Activated T-cell treated with anti-CD3 and anti-CD28 coated beads for 4 hours (primary cell): ENCODE measurements at places on chromosomes 12 and 14.

DNA sequence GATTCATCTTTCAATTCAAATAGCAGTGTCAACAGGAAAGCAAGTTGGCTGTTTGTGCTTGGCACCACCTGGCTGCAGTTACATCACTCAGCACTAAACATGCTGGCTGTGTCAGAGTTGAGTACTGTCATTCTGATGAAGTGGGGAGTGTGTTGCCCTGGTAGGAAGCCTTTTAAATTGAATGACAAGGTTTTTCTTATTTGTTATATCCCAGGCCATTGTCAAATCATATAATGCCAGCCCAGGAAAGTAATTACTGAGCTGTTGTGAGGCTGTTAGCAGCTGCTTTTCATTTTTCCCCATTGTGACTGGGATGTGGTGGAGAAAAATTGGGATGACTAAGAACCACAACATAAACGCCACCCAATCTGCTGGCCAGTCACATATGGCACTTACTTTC, 106.5 kb upstream of the PRKD1 start:
- no peak for DNase-seq

DNA sequence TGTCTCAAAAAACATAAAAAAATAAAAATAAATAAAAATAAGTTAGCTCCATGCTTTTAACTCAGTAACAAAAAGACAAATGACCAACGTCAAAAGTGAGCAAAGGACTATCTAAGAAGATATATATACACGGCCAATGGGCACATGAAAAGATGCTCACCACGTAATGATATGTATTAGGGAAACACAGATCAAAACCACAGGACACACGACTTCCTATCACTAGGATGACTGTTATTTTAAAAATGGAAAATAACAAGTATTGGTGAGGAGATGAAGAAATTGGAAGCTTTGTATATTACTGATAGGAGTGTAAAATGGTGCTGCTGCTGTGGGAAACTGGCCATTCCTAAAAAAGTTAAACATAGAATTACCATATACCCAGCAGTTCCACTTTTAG, 20.2 kb upstream of the P2RX7 start:
- no peak for DNase-seq

- DNase-seq, result no peak
Observed at GRCh38 chr14:81164167-81164774, 56.5 kb downstream of the GTF2A1 start.

- no peak for DNase-seq
Observed at GRCh38 chr12:125856896-125857295, 791.7 kb downstream of the AACS start.

- DNase-seq, result no peak
Observed at GRCh38 chr12:64551676-64552075, 58.6 kb upstream of the RASSF3 start.

GRCh38 chr12:28446031-28446430, 255.8 kb downstream of the CCDC91 start:
- DNase-seq, result no peak

DNA sequence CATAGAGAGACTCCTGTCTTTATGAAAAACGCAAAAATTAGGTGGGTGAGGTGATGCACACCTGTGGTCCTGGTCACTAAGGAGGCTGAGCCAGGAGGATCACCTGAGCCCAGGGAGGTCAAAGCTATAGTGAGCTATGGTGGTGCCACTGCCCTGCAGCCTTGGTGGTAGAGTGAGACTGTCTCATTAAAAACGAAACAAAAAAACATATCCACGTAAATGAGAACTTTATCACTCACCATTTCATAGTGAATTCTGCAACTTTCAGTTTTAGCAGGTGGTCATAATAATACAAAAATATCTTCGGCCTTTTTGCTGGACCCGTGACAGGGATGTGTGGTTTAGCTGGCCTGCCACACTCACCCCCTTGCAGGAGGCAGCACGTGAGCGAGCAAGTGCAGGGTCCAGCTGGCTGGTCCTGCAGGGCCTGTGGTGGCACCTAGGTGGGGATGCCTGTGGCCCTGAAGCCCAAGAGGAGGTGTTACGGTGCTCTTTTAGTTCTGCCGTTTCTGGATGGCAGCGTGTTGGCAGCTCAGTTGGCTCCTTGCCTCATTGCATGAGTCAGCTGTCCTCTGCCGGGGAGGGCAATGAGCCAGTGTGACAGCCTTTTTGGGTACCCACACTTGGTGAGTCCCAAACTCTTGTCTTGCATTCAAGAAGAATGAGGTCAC, 1330.7 kb upstream of the TMEM132C start:
- no peak for DNase-seq

- no peak for DNase-seq
Observed at GRCh38 chr14:80776657-80777056, 164.9 kb downstream of the CEP128 start.

DNA sequence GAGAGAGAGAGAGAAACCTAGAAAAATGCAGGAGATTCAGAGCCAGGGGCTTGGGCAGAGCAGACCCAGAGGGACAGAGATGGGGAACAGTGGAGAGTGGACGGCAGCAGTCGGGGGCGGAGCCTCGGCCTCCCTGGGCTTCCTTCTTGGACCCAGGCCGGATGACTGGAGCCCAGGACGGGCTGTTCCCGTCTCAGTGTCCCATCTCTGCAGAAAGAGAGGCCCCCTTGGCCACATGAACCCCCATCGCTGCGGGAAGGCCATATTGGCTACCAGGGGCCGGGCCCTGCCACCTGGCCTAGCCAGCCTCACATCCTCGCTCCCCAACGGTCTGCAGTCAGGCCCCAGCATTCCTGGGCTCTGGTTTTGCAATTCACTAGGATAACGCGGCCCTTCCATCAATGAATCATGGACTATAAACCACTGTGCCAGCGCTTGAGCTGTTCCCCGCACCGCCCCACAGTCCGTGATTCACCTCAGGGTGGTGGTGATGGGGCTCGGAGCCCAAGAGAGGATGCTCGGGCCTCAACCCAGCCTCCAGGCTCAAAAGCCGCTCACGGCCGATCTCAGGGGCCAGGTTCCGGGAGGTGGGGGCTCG, 116.5 kb downstream of the RFLNA start:
- DNase-seq, result no peak

- DNase-seq, result peak; percentile 20
Observed at GRCh38 chr14:70660967-70661893, 19.5 kb downstream of the TTC9 start.

DNA sequence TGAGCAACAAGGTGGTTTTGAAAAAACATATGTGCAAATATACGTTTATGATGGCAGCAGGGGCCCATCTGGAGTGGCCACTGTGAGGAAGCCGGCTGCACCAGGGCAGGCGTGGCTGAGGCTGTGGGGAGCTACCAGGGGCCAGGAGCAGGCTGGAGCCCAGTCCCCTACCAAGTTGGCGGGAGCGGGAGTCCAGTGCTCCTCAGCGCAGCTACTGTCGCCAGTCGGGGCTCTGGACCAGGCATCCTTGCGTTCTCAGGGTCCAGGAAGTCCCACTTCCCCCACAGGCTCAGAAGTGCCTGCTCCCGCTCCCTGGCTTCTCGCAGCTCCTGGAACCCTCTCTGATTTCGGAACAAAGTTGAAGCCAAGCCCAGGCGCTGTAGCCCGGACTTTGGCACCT, 1377.5 kb upstream of the FLRT2 start:
- DNase-seq, result no peak

DNA sequence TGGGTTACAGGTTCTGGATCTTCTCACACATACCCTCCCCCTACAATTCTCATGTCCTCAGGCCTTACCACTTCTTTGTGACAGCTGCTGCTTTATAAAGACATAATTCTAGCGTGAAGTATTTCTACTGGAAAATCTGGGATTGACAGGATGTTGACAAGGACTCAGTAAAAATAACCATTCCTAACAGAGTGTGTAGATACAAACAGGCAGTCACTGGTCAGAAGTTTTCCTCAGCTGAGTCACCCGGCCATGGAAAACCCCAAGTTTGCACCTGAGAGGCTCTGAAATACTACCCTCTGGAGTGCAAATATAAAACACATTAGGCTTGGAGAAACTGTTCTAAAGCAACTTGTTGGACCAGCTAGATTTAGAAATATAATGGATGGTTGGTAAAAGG, 54.4 kb downstream of the SPPL3 start:
- DNase-seq, result no peak

DNA sequence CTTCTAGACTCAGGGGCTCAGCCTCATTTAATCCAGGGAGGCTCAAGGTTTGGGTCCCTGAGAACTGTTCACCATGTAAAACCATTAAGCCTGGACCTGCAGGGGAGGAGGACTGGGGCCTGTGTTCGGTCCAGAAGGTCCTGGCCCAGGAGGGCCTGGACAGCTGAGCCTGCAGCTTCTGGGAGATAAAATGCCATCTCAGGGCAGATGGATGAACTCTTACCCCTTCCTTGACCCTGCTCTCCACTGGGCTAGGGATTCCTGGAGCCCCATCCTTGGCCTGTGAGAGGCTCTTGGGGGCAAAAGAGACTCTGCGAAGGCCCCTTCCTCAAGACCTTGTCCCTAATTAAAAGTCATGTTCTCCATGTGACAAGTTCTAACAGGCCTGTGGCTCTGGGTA, 51.2 kb downstream of the PRMT8 start:
- no peak for DNase-seq
